NCI-H2029 (cell line): ENCODE measurements at places on chromosomes 5 and 9.

GRCh38 chr9:93319992-93320500 is 131.4 kb upstream of the FAM120A start:
- no peak for DNase-seq

DNA sequence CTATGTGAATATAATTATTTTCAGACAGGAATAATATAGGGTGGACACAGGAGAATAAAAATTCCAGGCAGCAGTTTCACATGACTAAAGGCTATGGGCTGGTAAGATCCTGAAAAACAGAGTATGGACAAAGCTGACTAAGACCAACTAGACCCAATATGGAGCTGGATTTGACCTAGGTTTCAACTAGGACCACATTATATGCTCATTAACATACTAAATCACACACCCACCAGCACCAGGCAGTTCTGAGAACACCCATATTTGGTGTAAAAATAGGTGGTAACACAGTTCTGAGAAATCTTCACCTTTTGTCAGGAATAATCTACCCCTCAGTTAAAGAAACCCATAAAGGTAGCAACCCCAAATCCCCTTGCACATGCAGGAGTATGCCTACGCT is 64.7 kb downstream of the MAPKAP1 start:
- DNase-seq, result no peak

DNA sequence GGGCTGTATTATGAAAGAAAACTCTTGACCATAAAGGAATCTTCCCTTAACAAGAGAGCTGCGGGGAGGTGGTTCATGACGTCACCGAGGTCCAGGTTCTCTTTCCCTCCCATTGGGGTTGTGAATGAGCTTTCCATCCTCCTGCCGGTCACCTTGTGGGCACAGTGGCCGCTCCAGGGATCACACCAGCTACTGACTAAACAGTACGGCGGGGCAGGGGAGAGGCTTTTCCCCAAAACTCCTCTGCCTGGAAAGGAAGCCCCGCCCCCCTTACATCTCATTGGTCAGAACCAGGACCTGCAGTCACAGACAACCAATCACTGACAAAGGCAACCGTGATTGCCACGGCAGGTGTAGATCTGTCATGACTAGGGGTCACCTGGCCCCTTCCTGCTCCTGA is 35.6 kb downstream of the ROR2 start:
- no peak for DNase-seq

DNA sequence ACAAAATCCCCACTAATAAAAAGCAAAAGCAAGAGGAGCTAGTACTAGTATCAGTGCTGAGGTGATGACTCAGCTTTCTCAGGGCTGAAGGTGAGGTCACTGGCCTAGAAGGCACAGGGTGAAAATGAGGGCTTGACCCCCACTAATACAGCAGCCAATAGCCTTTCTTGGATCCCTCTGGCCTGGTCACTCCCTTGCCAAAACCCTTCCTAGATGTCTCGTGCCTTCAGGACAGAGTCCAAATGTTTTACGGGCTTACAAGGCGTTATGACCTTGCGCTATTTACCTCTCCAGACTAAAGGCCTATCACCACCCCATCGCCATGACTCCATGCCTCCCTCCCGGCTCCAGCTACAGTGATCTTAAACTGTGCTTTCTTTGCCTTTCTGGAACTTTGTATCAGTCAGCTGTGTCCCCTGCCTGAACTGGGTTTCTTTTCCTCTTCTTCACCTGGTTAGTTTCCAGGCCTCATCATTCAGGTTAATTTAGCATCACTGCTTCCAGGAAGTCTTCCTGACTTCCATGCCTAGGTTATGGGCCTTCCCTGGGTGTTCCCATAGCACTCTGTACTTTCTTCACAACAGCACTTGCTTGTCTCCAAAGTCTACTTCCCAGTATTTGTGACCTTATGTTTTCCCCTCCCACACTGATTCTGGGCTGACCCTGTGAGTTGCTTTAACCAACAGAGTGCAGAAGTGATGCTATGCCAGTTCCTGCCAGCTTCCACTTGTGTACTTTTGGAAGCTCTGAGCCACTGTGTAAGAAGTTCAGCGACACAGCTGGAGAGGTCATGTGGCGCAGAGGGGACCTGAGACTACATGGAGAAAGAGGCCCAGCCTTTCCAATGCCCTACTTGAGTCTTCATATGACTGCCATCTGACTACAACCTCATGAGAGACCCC is 4.2 kb upstream of the DELE1 start:
- no peak for DNase-seq

DNA sequence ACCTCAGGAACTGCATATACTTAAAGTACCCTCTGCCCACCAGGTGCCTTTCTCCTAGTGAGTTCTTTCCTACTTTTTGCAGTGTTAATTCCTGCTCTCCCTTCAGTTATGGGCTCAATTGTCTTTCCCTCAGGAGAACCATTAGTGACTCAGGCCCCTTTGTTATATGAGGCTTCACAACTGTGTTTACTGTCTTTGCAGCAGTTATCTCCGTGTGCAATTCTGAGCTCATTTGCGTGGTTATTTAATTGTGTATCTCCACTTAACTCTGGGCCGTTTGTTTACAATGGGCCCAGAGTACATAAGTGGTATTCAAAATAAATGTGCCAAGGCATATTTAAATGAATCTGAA is 9.6 kb downstream of the FBXO38 start:
- DNase-seq, result peak; percentile 94

GRCh38 chr9:128689293-128689774 is 312 bp downstream of the SET start:
- peak; percentile 54 for DNase-seq

GRCh38 chr9:108052431-108053080 is 563.0 kb upstream of the KLF4 start:
- DNase-seq, result no peak

- DNase-seq, result no peak
These were observed 92.2 kb downstream of the DOCK8 start for GRCh38 chr9:306907-307306.

DNA sequence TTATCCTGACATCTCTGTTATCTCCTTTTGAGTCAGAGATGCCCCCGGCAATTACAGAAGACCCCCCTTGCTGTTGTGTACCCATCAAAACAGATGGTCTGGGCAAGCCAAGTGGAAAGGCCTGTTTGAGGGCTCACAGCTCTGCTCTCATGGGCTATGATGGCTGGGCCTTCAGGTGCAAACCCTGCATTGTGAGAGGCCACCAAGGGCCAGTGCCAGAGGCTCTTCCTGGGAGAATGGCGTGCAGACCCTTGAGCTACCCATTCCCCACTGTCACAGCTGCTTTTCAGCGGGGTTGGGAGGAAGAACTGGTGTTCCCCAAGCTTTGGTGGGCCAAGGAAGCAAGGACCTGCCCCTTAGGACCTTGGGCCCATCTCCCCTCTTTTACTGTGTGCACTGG is 174.7 kb upstream of the PPP1R26 start:
- no peak for DNase-seq

DNA sequence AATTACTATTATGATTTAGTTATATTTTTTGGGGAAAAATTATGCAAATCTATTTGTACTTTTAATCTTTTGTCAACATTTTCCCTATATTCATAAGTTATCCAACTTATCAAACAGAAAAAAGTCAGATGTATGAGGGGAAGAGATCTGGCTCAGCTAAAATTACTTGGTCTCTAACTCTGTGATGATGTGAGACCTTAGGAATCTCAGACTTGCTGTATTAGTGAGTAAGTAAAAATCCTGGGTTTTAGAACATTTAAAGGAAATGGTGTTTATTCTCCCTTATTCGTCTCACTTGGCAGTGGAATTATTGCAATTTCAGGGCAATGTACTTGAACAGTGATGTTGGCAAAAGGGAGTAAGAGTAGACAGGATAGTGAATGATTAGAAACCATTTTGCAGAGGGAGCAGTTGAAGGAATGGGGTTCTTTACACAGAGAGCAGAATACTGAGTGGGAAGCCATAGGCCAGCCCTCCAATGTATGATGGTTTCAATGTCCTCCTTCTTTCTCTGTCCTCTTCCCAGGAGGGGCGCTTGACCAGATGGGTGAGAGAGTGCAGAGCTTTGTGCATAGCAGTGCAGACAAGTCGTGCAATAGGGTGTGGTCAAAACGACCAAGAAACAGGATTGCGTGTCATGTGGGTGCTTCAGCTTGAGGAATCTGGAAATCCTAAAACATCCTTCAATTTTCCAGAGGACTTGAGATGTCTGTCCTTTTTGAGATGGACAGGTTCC is 91.7 kb downstream of the TENT4A start:
- no peak for DNase-seq

GRCh38 chr9:93052791-93053540 is 5.5 kb upstream of the SUSD3 start:
- DNase-seq, result no peak

DNA sequence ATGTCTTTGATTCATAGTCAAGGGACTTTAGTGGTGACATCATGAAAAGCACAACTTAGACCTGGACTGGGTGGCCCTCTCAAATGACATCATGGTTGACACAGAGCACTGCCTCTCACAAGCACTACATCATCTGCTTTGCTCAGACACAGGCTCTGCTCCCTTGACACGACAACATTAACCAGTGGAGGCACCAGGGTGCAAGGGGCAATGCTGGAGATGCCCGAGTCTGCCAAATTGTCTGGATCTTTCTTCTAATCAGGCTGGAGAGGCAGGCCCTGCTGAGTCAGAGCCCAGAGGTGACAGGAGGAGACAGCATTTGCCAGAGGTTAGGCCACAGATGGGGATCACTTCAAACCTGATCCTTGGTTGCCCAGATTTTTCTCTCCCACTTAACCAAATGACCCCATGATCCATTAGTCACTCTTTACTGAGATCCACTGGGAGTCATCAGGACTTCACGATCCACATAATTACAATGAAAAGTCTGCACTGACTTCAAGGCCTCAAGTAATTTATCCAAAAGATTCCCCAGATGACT is 174.4 kb downstream of the SLIT3 start:
- no peak for DNase-seq

DNA sequence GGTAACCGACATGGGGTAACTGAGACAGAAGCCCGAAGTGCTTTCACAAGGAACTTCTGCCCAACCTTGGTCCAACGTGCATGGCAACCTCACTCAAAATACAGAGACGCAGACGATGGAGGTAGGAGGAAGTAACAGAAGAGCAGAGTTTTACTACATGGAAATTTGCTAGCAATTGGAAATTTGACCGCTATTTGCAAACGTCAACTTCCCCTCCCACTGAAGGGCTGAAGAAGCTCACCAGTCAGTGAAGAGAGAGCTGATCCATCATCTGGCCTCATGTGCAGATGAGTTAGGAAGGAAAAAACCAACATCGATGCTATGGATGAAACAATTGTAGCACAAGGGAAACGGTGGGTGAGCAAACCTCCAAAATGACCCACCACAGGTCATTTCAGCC is 196.7 kb downstream of the RGS3 start:
- no peak for DNase-seq

DNA sequence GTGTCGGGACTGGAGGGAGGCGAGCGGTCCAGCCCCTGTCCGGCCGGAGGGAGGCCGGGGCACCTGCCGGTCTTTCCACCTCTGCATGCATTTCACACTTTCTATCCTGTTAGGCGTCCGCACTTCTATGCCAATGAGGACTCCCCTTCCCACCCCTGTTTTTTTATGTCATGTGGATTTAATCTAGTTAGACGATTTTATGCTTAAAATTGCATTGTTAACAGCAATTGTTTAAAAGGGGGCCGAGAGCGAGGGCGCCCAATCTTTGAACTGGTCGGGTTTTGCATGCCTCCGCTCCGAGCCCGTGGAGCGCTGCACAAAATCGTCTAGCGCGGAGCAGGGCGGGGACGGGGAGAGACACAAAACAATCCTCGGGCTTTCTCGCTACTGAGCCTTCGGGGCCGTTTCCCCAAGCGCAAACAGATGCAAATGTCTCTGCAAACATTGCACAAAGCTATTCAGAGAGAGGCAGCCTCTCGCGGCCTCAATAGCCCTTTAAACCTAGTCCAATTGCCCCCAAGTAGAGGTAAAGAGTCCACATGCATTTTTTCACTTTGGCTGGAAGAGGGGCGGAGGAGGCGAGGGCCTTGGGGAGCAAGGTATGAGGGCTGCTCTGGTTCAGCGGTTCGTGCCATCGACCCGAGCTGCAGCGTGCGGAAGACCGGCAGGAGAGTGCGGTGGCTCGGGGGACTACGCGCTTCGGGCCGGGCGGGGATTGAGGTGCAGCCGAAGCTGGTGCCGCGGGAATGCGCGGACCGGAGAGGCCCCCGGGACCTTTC is 37.5 kb upstream of the TIFAB start:
- peak; percentile 22 for DNase-seq

- DNase-seq, result no peak
These were observed 38.2 kb upstream of the ZSWIM6 start for GRCh38 chr5:61293873-61294272.

DNA sequence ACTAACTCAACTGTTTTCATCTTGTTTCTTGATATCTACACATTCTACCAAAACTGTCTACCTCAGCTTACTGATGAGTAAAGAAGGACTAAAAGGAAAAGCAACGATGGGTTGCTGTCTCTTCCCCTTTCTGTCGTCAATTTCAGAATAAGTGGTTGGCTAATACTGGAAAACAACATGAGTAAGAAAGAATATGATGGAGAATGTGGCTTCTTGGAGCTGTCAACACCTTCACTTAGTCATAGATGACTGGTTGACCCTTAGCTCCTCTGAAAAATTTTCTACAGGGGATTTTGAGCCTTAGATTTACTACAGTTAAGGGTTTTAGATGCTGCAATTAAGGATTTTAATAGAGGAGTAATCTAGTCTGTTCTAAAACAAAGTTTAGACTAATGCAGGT is 797.9 kb downstream of the TLE4 start:
- no peak for DNase-seq

DNA sequence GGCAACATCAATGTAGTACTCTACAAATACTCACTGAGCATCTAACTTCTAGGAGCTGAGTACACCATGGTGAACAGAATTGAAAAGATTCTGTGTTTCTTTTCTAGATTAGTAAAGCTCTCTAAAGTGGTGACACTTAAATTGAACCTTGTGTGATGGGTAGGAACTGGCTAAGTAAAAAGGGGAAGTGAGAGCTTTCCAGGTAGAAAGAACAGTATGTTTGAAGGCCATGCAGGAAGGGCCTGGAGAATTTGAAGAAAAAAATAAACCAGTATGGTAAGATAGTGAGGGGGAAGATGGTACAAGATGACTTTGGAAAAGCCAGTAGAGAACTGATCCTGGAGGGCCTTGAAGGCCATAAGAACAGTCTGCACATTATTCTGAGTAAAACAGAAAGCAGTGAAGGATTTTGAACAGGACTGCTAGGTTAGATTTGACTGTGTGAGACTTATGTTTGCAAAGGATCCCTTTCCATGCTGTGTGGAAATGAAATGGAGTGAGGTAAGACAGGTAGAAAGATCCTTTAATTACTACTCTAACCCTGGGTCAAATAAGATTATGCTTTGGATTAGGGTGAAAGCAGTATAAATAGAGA is 46.7 kb upstream of the UBQLN1 start:
- no peak for DNase-seq
